ENCODE measurements at places on chromosomes 6 and 20.
A peak's percentile ranks its signal among the peaks of the same experiment; 100 is the strongest.

DNA sequence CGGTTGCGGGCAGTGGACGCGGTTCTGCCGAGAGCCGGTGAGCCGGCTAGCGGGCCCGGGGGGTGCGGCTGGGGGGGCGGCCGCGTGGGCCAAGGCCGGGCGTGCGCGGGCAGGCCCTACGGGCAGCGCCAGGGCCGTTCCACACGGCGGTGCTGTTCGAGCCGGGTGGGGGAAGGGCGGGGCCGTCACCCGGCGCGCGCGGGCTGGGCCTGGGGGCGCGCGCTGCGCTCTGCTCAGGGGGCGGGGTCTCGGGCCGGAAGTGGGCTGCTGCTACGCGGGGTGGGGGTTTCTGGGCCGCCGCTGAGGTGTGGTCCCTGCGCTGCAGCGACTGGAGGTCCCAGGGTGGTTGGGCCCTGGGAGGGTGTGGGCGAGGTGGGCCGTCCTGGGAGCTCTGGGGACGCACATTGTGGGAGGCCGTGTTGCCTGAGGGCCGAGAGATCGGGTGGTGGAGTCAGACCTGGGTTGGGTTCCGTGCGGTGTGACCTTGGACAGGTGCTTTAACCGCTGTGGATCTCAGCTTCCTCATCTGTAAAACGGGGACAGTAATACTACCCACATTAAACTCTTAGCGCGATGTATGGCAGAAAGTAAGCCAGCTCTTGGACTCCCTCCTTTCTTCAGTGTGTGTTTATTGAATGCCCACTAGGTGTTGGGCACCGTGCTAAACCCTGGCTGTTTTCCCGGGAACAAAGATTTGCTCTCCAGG lies 391 bp downstream of the MAPRE1 start:
- DNase-seq = peak; percentile 91

- DNase-seq = no peak
These were observed 190.2 kb downstream of the DTNBP1 start for GRCh38 chr6:15472621-15473020.

- DNase-seq = no peak
These were observed 12.7 kb upstream of the DCBLD1 start for GRCh38 chr6:117469791-117470190.

- DNase-seq = no peak
These were observed 329.1 kb upstream of the RUNX2 start for GRCh38 chr6:44999066-44999465.

GRCh38 chr6:6246544-6246943 lies 73.9 kb downstream of the F13A1 start:
- DNase-seq = no peak

- no peak for DNase-seq
These were observed 33.9 kb upstream of the MBOAT1 start for GRCh38 chr6:20246125-20246524.

Data from tongue (tissue), 3 donors.